ENCODE measurements at places on chromosomes 1 and 21. TPM values are rescaled to one million over a fixed set of nuclear protein-coding genes. Genes with fewer than 3 reads are reported as not detected.

DNA sequence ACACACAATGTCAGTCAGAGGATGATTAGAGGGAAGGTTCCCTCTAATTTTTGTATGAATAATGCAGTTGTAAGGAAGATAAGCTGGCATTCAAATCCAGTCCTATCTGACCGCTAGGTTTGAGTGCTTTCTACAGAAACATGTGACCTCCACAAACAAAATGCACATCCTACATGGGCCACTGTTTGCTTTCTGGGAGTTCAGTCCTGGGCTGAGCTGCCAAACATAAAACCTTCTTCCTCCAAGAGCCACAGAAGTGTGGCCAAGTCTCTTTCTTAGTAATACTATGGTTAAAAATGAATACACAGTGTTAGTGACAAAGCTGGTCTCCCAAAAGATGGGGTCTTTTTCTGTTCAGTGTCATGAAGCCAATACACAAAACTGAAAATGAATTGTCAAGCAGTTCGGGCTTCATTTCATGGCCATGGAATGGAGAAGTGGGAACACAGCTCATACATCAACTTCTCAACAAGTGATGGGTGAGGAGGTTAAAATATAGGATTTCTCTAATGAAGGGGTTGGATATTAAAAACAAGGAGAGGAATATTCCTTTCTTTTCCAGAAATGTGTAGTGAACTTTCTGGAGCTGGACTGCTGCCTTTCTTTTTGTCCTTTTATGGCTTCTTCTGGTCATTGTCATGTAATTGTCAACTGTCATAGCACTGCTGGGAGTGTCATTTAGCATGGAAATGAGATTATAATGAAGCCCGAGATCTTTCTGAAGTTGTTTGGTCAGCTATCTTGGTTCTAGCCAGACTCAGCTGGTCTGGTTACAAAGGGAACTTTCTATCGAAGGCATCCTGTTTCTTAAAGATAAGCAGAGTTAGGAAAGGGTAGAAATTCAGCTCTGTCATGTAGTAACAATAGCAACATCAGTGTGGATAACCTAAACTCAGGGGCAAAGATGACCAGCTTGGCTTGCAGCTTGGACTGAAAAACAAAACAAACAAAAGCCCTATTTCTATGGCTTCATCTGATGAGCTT lies 135.1 kb downstream of the CHD1L start:
- H3K27ac ChIP-seq = no peak overlapping the region
- DNase-seq = no peak
- H3K4me1 ChIP-seq = peaks cover 6% of the 10 kb centered on the region
- no peak overlapping the region for H3K4me3 ChIP-seq
- H3K27me3 ChIP-seq = no peaks in the 10 kb centered on the region

DNA sequence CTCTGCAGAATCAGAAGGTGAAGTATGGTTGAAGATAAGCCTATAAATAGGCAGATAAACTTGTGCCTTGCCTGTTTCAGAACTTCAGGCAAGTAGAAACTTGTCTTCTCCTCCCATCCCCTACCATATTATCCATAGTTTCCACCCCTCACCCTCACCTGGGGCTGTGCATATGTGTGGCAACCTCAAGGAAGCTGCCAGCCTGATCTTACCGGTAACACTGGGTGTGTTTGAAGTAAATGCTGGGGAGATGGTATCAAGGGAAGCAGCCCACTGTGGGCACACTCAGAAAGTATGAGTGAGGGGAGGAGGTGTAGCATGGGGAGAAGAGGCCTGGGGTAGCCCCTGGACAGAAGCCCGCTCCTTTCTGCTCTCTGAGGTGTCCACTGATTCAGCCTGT lies 14.5 kb downstream of the VANGL2 start:
- H3K27ac ChIP-seq = peak overlapping the region; percentile 72
- H3K27me3 ChIP-seq = no peaks in the 10 kb centered on the region
- DNase-seq = no peak
- no peak overlapping the region for H3K4me3 ChIP-seq
- peaks cover 18% of the 10 kb centered on the region for H3K36me3 ChIP-seq

DNA sequence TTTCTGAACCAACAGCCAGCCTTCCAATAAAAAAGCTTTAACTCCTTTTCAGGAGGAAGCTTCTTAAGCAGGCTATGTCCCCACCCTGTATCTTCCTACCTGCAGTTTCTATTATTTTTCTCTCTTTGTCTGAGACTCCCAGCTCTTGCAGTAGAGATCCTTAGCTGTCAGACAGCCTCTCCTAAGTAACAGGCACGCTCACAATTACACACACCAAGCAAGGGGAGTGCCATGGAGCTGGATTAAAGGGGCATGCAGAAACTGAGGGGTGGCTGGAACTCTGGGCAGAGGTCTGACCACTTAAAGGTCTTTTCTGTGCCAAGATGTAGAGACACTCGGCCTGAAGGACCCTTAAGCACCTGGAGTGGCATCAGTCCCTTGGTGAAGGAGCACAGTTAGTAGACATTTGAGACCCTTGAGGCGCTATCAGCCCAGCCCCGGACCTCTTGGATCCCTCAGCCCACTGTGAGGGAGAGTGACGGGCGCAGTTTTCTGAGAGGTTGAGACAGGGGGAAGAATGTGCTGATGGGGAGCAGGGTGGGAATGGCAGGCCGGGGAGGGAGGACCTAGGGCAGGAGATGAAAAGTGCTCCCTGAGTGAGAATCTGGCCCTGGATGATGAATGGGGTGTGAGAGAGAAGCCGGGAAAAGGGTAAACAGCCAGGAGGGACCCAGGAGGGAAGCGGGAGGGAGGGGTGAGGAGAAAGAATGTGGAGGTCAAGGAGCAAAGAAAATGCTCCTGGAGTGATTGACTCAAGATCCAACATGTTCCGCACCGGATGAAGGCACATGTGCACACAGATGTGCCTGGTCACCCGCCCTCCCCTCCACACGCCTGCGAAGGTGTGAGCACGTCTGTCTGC lies 13.3 kb downstream of the PLXNA2 start:
- no peaks in the 10 kb centered on the region for H3K36me3 ChIP-seq
- H3K27ac ChIP-seq = no peak overlapping the region
- peaks cover 66% of the 10 kb centered on the region for H3K4me1 ChIP-seq
- peaks cover 2% of the 10 kb centered on the region for H3K27me3 ChIP-seq

CFHR2 gene
- total RNA-seq = not detected

DNA sequence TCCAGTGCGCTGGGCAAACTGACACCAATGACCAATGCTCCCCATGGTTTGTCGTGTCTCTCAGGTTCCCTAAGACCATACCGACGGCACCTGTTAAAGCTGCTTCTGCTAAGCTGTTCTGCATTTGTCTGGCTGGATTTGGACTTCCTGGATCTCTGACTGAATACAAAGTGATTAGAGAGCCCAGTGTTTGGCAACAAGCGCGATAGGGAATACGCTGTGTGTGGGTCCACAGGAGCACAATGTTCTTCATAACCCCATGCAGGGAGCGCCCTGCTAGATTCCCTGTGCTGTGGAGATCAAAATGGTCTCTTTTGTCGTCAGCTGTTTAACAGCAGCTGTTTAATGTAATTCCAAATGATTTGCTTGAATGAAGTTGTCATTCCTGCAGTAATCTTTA lies 26.0 kb upstream of the ESRRG start:
- H3K4me3 ChIP-seq = no peak overlapping the region
- H3K27ac ChIP-seq = no peak overlapping the region
- H3K36me3 ChIP-seq = no peaks in the 10 kb centered on the region
- no peak for DNase-seq
- peaks cover 10% of the 10 kb centered on the region for H3K4me1 ChIP-seq

DNA sequence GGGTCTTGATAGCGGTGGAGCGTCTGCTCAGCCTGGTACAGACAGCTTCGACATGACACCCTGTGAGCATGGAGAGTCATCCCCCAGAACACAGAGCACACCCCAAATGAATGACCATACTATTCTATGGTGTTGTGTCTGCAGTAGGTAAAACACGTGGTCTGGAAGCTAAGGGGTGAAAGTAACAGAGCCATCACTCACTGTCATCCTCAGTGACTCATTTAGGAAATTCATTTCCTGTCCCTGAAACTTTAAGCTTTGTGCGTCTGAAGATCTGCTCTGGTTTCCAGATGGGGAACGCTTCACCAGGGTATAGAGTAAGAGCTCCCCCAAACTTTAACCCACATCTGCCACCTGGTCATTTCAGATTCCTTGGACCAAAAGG lies 94.8 kb upstream of the DISP3 start:
- no peak overlapping the region for H3K27ac ChIP-seq
- no peak for DNase-seq
- no peaks in the 10 kb centered on the region for H3K36me3 ChIP-seq
- H3K4me3 ChIP-seq = no peak overlapping the region
- peaks cover 31% of the 10 kb centered on the region for H3K4me1 ChIP-seq
